ENCODE measurements at places on chromosomes 2 and 18.

GRCh38 chr2:112692495-112692911 lies 28.3 kb upstream of the NT5DC4 start:
- peak; percentile 56 for DNase-seq

- DNase-seq = no peak
Measured at GRCh38 chr2:74375838-74376237, 4.3 kb downstream of the DCTN1 start.

DNA sequence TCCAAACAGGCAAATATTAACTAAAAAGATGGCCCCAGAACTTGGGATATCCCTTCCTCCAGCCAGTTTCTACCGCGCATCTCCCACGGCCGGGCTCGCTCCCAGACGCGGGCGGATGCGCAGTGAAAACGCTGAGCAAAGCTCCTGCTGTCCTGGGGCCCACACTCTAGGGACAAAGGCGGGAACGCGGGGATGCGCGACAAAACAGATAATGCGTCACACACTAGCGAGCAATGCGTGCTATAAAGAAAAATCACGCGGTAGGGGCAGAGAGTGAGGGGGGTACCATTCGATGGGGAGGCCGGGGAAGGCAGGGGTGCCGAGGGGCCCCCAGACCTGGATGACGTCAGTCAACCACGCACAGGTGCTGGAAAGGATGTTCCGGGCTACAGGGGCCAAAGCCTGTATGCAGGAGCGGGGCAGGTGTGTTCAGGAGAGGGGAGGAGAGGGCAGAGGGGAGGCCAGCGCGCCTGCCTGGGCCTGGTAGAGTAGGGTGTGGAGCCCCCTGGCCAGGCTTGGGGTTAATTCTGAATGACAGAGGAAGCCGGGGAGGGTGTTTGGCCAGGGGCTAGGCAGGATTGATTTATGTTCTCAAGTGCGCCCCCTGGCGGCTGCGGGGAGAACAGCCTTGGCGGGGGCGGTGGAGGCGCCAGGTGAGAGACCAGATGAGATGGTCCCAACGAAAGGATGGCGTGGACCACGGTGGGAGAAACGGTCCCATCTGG lies 14.9 kb upstream of the ITM2C start:
- peak; percentile 69 for DNase-seq

GRCh38 chr2:137437386-137437785 lies 526.9 kb upstream of the HNMT start:
- no peak for DNase-seq

- no peak for DNase-seq
Measured at GRCh38 chr18:7516266-7517117, 50.6 kb upstream of the PTPRM start.

GRCh38 chr18:57267368-57267925 lies 84.9 kb upstream of the ST8SIA3 start:
- DNase-seq = no peak

- no peak for DNase-seq
Measured at GRCh38 chr2:74259191-74259590, 60.8 kb downstream of the MTHFD2 start.

DNA sequence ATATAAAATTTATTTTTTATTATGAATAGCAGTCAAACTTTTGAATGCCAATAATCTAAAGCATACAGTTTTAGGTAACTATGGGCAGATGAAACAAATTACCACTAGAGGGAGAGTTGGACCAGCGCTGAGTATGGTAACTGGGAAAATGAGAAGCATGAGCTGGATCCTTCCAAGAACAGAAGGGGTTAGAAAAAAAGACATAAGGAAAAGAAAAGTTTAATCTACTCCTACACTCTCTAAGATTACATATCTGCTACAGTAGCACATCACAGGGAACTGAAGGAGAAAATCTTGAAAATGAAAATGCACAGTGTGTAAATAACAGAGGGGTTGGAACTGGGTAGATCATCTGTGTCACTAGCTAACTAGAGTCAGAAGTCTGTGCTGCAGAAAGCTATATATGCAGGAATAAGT lies 15.5 kb downstream of the REG3G start:
- DNase-seq = no peak

DNA sequence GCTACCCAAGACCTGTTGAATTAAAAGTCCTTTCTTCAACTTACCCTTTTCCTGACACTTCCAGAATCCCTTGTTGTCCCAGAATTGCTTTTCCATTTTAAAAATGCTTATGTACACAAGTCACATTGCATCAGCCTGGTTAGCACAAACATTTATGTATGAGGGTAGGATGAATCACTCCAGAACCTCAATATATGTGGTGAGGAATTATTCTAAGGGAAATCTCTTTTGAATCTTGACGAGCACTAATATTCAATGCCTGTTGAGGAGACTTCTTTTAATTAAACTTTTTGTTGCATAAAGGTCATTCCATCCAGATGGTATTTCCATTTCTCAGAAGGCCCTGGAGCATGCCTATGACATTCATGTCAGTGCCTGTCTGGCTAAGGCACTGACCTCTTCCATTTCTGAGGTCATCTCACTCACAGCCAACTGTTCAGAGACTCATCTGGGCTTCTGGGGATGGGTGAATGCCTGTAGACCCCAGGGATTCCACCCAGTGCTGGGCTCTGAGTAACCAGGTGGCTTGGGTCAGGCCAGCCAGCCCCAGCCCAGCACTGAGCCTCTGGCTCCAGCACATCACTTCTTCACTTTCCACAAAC lies 28.2 kb downstream of the ACMSD start:
- DNase-seq = no peak

DNA sequence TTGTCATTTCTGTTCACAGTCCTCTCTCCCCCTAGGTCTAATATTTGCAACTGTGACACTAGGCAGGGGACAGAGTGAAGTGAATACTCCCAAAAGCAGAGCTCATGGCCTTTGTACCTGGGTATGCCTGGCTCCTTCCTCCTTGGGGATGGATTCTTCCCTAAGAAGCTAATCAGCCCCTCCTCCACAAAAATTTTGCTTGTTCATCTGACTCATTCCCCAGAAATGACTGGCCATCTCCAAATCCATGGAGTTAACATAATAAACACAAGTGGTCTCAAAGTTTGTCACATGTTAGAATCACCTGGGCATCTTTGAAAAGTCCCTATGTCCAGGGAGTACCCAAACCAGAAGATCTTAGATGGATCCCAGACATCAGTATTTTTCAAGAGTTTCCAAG lies 65.3 kb downstream of the SUCLG1 start:
- DNase-seq = no peak

GRCh38 chr18:55997151-55997561 lies 409.2 kb upstream of the TCF4 start:
- no peak for DNase-seq

Measured in stimulated activated CD4-positive, alpha-beta T cell treated with anti-CD3 and anti-CD28 coated beads, Interleukin-15, amount 100 ng/mL, for 48 hours (primary cell).